ENCODE measurements at places on chromosomes 3 and 15.

- no peak for DNase-seq
These were observed 32.7 kb downstream of the EFHB start for GRCh38 chr3:19901337-19901736.

GRCh38 chr15:69909719-69910444, 187.8 kb downstream of the TLE3 start:
- peak; percentile 85 for DNase-seq

- DNase-seq, result no peak
These were observed 120.1 kb upstream of the SPATA12 start for GRCh38 chr3:56940321-56940720.

GRCh38 chr3:9876991-9877390, 3.1 kb downstream of the CIDEC start:
- DNase-seq, result no peak

- DNase-seq, result no peak
These were observed 443.9 kb downstream of the DIPK2A start for GRCh38 chr3:144415492-144415891.

DNA sequence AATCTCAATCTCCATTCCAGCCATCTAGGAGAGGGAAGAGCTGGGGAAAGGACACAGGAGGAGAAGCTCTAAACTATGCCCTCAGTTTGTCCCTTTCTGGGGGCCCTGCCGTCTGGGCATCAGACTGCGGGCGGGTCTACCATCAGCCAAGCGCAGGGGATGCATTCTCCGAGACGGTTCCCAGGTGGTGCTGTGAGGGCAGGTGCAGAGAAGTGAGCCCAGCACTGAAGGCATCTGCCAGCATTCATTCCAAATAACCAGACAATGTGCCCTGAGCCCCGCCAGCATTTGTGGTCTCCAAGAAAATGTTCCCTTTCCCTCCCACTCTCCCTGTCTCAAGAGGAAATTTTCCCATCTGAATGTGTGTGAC, 265.7 kb downstream of the XXYLT1 start:
- no peak for DNase-seq

GRCh38 chr15:58469432-58470353, 37.9 kb downstream of the LIPC start:
- peak; percentile 95 for DNase-seq

GRCh38 chr3:42963269-42963668, 15.8 kb upstream of the GASK1A start:
- DNase-seq, result no peak
